NCI-H1417 treated with DMSO at 0.1 percent for 48 hours (cell line): ENCODE measurements at places on chromosomes 12 and 14.

GRCh38 chr14:54664961-54665360 lies 98.0 kb downstream of the SAMD4A start:
- DNase-seq = no peak

DNA sequence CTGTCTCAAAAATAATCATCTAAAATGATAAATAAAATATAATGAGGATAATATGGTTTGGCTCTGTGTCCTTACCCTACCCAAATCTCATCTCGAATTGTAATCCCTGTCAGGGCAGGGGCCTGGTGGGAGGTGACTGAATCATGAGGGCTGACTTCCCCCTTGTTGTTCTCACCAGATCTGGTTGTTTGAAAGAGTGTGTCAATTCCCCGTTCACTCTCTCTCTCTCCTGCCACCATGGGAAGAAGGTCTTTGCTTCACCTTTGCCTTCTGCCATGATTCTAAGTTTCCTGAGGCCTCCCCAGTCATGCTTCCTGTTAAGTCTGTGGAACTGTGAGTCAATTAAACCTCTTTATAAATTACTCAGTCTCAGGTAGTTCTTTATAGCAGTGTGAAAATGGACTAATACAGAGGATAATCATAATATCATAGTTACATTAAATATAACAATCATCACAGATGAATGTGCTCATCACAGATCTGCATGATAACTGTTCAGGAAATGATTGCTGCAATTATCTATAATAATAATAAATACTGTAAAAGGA lies 12.6 kb downstream of the EFCAB11 start:
- DNase-seq = no peak

DNA sequence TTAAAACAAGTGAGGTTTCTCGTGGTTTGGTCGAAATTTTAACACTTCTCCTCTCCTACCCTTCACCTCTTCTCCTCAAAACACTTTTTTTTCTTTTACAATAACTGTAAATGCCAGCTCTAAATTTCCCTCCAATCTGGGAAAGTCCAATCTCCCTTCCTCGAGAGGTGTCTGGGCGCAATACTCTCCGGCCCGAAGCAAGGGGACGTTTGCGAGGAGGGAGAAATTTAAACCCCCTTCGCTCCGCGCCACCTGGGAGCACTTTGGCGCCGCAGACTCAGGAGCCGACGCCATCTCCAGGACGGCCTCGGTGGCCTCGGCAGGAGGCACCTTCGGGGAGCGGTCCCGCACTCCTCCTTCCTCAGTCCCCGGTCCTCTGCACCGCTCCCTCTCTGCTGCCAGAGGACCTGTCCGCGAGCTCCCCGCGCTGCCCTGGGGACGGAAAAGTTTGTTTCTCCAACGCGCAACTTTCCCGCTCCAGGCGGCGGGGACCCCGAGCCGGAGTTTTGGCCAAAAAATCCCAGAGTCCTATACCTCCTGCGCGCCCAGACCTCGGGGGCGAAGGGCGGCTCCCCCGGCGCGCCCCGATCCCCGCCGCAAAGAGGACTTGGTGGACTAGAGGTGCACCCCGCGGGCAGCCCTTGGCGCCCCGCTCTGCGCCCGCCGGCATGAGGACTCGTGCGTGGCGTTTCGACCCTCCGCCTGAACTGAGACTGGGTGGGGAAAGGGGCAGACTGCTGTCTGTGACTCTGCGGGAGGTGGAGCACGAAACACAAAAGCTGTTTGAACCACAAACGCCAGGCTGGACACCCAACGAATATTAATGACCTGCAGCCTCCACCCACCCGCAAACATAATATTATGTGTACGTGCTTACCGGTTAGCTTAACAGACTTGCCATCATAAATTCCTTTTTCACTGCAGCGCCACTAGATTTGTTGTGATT lies 95.2 kb upstream of the HMGA2 start:
- DNase-seq = no peak

GRCh38 chr12:123907726-123908476 lies 64.7 kb downstream of the CCDC92 start:
- no peak for DNase-seq

- DNase-seq = no peak
Observed at GRCh38 chr12:17976202-17976601, 113.8 kb downstream of the RERGL start.

DNA sequence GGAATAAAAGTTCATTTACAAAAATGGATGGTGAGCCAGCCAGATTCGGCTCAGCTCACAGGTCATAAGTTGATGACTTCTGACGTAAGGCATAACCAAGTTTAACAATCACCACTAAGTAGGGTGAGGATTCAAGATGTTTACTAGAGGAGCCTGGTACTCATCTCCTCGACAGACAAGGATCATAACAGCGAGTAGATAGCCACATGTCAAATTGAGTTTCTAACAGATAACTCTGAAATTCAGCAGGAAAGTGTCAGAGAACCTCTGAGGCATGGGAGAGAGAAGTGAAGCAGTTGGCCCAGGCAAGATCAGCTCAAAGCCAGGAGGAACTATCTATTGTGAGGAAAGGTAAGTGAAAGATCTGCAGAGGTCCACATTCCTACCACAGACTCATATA lies 208.7 kb downstream of the NELL2 start:
- DNase-seq = no peak

- no peak for DNase-seq
Observed at GRCh38 chr12:69120354-69120753, 119.0 kb upstream of the CPSF6 start.

DNA sequence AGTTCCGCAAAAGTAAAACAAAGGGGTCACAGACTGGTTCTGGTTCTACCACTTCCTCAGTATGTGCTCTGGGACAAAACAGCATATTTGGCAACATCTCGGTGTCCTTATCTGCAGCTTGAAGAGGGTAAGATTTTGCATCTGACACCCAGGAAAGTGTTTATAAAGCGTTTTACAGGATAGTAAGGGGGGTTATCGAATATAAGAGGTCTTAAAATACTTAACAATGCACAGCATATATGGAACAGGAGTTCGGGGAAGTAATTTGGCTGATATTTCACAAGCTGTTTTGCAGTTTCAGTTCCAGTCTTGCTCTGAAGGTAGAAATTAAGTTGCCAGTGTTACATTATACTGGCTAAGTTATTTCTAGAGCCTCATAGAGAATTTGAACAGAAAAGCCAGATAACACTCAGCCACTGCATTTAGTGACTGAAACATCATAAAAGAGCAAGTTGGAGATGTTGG lies 904 bp upstream of the MAP4K5 start:
- DNase-seq = no peak

DNA sequence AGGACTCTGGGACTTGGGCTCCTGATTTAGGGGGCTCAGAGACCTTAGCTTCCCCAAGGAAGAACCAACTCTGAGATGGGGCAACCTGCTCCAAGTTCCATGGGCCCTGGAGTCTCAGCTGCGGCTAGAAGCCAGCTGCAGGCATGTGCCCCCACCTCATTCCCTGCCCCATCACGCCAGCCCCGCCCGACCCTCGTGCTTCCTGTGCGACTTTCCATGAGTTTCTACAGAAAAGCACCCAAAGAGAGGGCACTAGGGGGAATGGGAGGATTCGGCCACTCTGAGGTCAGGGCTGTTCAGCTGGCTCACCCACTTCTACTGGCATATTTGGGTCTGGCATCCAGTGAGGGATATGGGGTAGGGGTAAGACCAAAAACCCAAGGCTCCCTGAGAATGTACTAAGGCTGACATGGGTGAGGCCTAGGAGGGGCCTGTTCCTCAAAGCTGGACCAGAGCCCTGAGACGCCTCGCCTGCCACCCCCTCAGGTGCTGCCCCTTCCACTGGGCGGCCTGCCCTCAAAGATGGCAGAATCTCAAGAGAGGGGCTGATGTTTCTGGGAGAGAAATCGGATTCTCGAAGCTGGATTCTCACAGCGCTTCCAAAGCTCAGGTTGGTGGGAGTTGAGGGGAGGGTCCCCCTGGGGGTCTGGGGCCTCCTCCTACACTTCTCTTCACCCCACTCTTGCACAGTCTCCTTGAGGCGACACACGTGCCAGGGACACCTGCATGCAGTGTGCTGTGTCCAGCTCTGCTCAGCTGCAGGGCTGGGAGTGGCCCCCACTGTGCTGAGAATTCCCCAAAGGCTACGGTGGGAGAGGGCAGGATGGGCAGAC lies 22.1 kb downstream of the FAIM2 start:
- DNase-seq = no peak

DNA sequence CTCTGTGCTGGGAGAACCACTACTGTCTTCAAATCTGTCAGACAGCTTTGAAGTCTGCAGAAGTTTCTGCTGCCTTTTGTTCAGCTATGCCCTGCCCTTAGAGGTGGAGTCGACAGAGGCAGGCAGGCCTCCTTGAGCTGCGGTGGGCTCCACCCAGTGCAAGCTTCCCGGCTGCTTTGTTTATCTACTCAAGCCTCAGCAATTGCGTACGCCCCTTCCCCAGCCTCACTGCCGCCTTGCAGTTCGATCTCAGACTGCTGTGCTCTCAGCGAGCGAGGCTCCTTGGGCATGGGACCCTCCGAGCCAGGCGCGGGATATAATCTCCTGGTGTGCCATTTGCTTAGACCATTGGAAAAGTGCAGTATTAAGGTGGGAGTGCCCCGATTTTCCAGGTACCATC lies 25.1 kb upstream of the KLRB1 start:
- DNase-seq = no peak

DNA sequence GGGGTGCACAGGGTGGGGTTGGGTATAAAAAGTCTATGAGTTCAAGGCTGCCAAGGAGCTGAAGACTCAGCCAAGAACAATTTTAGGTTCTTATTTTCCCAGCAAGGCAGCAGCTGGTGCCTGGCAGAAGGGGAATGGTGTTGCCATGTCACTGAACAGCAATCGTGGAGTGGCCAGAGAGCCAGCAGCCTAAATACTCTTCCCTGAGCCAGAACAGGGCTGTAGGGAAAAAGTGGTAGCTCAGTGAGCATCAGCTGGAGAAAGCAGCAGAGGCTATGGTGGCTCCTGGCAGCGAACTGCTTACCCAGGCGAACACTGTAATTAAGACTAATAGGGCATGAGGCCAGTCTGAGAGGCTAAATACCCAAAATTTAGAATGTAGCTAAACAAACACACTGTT lies 334.9 kb downstream of the RMST start:
- DNase-seq = no peak

DNA sequence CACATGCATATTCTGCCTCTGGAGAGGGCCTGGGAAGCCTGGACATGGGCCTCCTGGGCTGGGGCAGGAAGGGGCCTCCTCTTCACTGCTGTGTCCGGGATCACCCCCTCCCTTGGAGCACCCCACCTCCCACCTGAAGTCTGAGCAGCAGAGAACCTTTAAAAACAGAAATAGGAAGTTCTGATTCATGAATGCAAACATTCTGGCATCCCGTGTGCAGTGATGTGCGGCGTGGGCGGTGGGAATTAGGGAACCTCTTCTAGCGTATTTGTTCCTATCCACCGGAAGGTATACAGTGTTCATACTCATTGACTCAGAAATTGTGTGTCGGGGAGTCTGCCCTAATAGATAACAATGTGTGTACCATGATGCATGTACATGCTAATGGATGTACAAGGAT lies 46.2 kb downstream of the C14orf132 start:
- DNase-seq = no peak

DNA sequence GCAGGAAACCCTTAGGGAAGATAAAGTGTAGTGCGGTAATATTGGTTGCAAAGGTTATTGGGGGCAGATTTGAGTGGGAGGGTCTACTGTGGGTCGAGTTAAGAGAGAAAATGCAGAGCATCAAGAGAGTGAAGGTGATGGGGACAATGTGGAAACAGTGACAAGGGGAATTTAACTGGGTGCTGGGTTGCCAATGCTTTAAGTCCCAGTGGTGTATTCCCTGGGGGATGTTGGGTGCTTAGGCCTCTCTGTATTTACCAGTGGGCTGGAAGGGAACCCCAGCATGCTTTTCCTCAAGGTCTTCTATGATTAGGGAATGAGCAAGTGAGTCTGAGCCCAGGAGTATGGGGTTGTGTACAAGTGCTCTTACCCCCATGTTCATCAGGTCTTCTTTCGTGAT lies 10.6 kb downstream of the BCAT1 start:
- DNase-seq = no peak

- DNase-seq = no peak
Observed at GRCh38 chr12:89729946-89730459, 21.4 kb upstream of the ATP2B1 start.

- DNase-seq = no peak
Observed at GRCh38 chr12:29437575-29437974, 56.6 kb upstream of the ERGIC2 start.

DNA sequence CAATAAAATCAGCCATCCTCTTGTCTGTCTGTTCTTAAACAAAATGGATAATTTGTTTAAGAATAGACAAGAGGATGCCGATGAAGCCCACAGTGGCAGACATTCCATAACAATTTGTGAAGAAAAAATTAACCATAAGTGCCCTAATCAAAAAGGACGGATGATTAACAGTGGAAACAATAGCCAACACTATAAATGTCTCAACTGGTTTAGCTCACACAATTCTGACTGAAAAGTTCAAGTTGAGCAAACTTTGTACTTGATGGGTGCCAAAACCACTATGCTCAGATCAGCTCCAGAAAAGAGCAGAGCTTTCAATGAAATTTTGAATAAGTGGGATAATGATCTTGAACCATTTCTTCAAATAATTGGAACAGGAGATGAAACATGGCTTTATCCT lies 202.2 kb upstream of the OR4E1 start:
- no peak for DNase-seq

DNA sequence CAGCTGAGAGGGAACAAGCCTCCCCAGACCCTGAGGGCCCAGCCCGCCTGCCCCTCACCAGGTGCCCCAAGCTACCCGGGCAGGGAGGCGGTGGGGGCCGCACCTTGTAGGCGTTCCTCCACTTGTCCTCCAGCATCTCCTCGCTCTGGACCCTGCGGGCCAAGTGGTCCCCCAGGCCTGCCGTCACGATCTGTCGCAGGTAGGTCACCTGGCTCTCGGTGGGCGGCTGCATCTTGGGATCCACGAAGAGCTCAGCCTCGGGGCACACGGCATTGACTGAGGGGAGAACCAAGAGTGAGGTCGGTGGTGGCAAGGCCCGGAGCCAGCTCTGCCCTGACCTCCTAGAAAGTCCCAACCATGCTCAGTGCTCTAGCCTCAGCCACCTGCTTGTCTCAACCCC lies 36.6 kb downstream of the DHX37 start:
- no peak for DNase-seq

GRCh38 chr12:45419317-45419814 lies 203.5 kb downstream of the ANO6 start:
- DNase-seq = no peak

DNA sequence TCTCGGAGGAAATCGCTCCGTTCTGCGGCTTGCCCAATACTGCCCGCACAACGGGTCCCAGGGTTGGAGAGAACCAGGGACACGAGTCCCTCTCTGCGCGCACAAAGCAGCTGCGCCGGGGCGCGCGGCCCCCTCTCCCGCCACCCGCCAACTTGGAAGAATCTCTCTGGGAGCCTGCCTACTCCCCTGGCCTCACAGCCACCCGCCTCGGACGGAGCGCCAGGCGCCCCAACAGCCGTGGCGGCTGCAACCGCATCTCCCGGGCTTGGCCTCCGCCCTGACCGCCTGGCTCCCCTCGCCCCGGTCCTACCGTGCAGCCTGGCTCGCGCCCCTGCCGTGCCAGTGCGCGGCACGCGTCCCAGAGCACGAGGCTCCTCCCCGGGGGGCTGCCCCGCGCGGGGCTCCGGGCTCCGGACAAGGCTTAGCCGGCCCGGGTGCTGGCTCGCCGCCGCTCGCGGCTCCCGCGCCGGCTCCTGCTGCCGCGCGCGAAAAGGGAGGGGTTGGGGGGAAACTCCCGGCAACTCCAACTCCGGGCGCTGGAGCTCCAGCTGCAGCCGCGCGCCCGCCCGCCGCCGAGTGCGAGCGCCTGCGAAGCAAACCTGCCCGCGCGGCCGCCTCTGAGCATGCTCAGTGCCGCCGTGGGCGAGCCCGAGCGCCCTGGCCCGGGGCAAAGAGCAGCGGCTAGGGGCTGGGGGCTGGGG lies at the start of gene STXBP6:
TSS of gene STXBP6 (minus strand) at position 580 of the 701 bp plus-strand sequence. CDS start 75,329 bp downstream, outside the sequence.
- no peak for DNase-seq

GRCh38 chr12:49335955-49336644 lies 888 bp downstream of the C1QL4 start:
- DNase-seq = no peak
